ENCODE measurements at places on chromosomes 11 and 22. TPM values are rescaled to one million over a fixed set of nuclear protein-coding genes. Genes with fewer than 3 reads are reported as not detected.

GRCh38 chr11:118289401-118289800, 15.1 kb upstream of the CD3E start:
- no peak for DNase-seq
- H3K4me3 ChIP-seq, result no peak overlapping the region
- no peaks in the 10 kb centered on the region for H3K27me3 ChIP-seq
- H3K27ac ChIP-seq, result no peak overlapping the region

The AASDHPPT gene
- total RNA-seq, result 37.2 TPM

GRCh38 chr22:42632096-42632495, 8.3 kb downstream of the ATP5MGL start:
- H3K27me3 ChIP-seq, result no peaks in the 10 kb centered on the region
- no peaks in the 10 kb centered on the region for H3K4me1 ChIP-seq
- no peak overlapping the region for H3K27ac ChIP-seq

DNA sequence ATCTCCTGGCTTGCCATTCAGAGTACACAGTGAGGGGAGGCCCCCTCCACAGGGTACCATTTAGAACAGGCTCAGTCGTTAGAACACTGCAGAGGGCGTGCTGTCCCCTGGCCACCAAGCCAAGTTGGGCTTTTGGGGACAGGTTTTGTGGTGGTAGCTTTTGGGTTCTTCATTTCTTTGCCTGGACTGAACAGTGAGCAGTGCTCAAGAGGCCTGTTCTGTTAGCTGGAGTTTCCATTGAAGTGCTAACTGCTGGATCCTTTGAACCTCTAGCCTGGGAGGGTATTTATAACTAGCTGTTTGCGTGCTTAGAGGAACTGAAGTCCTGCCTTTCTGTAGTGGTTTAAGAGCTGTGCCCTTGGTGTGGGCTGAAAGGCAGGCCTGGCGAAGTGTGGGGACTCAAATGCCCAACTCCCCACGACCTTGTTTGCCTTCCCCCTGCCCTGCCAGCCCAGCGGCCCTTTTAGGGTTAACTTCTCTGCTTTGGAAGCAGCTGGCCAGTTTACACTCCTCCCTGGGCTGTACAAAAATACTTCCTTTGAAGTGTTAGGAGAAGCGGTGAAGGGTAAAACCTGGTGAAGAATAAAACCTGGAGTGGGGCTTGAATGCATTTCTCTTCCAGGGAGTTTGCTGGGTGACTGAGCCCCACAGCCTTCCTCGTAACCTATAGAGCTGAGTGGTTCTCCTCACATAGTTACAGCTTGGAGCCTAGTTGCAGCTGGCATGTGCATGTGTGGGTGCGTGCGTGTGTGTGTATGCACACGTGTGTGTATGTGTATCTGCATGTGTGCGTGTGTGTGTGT, 34.6 kb downstream of the ZNRF3 start:
- H3K4me3 ChIP-seq, result no peak overlapping the region
- H3K27ac ChIP-seq, result peak overlapping the region; percentile 68
- H3K27me3 ChIP-seq, result no peaks in the 10 kb centered on the region

The LRRC4C gene
- not detected for total RNA-seq

- H3K4me1 ChIP-seq, result no peaks in the 10 kb centered on the region
- no peaks in the 10 kb centered on the region for H3K36me3 ChIP-seq
- no peak overlapping the region for H3K27ac ChIP-seq
- H3K27me3 ChIP-seq, result no peaks in the 10 kb centered on the region
Measured at GRCh38 chr11:128311742-128312719, 275.3 kb downstream of the ETS1 start.

The SLC22A25 gene
- total RNA-seq, result not detected
